ENCODE measurements at places on chromosomes 2 and 18. TPM values are rescaled to one million over a fixed set of nuclear protein-coding genes. Genes with fewer than 3 reads are reported as not detected.

- no peak for DNase-seq
These were observed 5.1 kb downstream of the EHD3 start for GRCh38 chr2:31238906-31239592.

DNA sequence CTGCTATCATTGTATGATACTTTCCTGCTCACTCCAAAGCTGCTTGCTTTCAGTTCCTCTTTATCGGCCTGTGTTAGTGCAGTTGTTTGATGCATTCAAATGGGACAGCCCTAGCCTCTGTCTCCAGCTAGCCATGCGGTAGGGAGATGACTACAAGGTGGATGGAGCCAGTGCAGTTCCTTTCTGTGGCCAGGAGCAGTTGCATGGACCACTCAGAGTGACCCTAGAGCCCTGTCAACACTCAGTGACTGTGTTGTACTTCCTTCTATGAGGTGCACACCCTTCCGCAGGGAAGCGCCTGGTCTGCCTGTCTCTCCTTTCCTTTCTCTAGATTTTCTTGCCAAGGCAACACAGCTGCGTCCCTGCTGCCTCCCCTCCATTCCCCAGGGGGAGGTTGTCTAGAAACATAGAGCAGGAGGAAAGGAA is 33.8 kb downstream of the KCNS3 start:
- DNase-seq: no peak

- DNase-seq: no peak
These were observed 42.3 kb downstream of the GULP1 start for GRCh38 chr2:188333751-188334524.

DNA sequence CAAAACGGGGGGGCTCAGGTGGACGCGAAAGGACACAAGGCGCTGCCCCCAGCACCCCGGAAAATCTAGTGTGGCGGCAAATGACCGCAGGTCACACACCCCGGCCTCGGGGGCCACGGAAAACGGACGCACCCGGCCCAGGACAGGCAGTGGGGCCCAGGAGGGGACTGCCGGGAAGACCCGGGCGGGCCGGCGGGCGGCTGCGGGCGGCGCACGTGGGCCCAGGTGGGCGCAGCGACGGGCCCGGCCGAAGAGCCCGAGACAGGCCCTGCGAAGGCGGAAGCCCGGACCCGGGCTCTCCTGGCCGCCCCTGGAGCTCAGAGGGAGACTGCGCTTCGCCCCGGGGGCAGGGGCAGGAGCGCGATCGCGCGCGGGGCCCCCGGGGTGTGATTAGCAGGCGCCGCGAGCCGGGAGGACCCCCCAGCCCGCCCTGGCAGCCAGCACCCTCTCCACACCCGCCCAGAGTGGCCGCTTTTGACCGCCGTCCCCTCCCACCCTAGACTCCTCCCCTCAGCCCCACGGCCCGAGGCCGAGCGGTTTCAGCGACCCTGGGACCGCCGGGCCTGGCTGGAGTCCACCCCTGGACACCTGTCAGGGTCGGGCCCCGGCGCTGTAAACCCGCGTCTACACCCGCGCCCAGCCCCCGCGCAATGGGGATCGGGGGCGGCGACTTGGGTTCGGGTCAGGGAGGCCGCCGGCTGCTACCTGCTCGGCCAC is 773 bp downstream of the MBP start:
- no peak for DNase-seq

GRCh38 chr2:169362894-169363559 is 693 bp upstream of the LRP2 start:
- no peak for DNase-seq

DNA sequence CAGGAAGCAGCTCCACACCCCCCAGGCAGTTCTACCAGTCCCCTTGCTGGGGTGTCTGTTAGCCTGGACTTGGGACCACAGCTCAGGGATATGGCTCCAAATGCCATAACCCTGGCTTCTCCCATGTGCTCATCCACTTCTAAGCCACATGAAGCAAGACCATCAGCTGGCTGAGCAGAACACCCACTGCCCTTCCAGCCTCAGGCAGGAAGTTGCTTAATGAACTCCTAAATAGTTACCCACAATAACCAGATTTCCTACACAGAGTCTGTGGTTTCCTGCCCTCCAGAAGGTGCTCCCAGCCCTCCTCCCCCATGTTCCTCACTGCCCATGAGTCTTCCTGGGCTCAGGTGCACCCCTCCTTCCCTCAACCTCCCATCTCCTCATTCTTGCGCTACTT is 98.3 kb upstream of the EPC2 start:
- DNase-seq: no peak

DNA sequence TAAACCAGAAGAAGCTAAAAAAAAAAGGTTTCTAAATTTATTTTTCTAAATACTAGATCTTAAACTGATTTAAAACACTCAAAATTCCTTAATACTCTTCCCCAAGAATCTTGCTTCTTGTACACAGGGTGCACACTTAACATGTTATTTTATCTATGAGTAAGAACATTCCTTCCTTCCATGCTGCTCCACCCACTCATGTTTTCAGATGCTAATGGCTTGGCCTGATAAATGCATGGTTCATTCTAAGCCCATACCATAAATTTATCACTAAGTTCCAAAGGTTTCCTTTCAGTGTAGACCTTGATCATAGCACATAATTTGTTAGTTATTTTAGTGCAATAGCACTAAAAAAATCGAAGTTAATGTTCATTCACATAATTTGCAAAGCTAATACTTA is 8.1 kb downstream of the FBXO48 start:
- DNase-seq: no peak

- DNase-seq: no peak
These were observed 2.3 kb downstream of the RAB11FIP5 start for GRCh38 chr2:73110168-73111072.

GRCh38 chr2:130869441-130870160 is 32.9 kb downstream of the ARHGEF4 start:
- no peak for DNase-seq

- no peak for DNase-seq
These were observed 50.5 kb downstream of the PAX3 start for GRCh38 chr2:222248256-222248655.

DNA sequence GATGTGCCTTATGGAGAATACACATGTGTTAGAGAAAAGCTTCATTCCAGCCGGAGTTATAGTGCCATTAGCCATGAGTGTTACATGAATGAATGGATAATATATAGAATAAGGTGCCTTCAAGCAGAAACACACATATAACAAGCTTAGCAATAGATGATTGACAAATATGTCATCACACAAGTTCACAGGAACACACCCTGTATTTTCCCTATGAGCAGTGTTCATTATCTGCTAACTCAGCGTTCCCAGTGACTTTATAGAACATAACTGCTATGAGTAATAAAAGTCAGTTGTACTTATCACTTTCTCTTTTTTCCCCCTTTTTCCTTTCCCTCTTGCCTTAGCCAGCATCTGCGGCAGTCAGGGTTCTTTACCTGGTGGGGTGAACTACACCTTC is 65.1 kb downstream of the TIMM21 start:
- DNase-seq: no peak

GRCh38 chr2:79100285-79100684 is 12.5 kb upstream of the REG1B start:
- DNase-seq: no peak

DNA sequence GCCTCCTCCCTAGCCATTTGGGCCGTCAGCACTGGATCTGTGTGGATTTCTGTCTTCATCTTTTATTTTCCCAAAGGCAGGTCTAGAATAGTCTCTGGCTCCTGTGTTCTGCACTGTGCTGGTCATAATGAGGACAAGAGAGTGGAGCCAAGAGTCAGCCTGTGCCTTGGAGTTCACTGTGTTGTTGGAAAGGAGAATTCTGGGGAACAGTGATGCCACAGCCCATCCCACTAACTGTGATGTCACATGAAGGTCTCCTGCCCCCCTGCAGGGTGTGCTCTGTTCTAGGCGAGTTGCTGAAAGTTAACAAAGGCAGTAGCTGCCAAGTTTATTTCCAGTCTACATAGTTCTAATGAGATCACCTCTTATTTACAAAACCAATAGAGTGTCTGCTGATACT is 248.5 kb downstream of the TPGS2 start:
- no peak for DNase-seq

DNA sequence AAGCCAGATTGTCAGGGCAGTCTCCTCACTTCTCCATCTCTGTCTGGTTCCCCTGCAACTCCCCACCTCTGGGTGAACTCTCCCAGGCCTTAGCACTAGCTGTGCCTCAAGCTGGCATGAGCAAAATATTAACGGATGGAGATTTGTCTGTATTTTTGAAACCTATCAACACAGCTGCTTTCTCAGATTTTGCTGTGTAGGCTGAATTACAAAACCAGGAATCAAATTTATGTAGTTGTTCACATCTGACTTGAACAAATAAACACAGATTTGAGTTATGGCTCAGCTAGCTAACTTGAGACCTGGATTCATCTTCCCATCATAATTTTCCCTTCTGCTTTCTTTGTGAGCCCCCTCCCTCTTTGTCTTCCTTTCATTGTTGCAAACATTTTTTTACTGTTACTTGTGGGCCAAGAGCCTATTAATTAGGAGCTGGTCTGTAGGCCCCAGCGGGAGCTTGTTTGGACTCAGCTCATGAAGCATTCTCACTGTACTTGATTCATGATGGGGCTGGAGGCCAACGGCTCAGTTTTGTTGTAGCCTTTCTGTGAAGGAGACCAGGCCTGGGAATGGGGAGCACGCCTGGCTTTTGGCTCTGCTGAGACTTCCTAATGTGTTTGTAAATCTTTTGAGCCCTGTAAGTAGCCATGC is 164.1 kb upstream of the GATA6 start:
- no peak for DNase-seq

GRCh38 chr2:142710336-142710735 is 167.1 kb upstream of the KYNU start:
- no peak for DNase-seq

- no peak for DNase-seq
These were observed 28.1 kb upstream of the PTPN2 start for GRCh38 chr18:12911929-12912703.

The ADCYAP1 gene
- 4.6 TPM for total RNA-seq

The AQP12A gene
- not detected for total RNA-seq

The LBH gene
- total RNA-seq: 20.6 TPM

The HNRNPLL gene
- 39.0 TPM for total RNA-seq

The SERPINB11 gene
- total RNA-seq: not detected

The KCNS3 gene
- total RNA-seq: 5.0 TPM

The NGEF gene
- total RNA-seq: 1.9 TPM
